ENCODE measurements at places on chromosomes 4 and X. TPM values are rescaled to one million over a fixed set of nuclear protein-coding genes. Genes with fewer than 3 reads are reported as not detected.

The SLC7A11 gene
- 42.4 TPM for total RNA-seq

The FHIP1A gene
- 0.07 TPM for total RNA-seq

The CTSO gene
- total RNA-seq: 25.8 TPM

The DMD gene
- total RNA-seq: 33.7 TPM

The NPFFR2 gene
- total RNA-seq: not detected

The HSFX2 gene
- 0.72 TPM for total RNA-seq

The G3BP2 gene
- 171 TPM for total RNA-seq

Data from smooth muscle cell of the pulmonary artery (primary cell).